ENCODE measurements at places on chromosomes 6 and 20.

GRCh38 chr6:100370265-100370664 is 94.5 kb downstream of the SIM1 start:
- no peak for DNase-seq

- no peak for DNase-seq
Observed at GRCh38 chr6:31710523-31711219, 4.0 kb downstream of the LY6G6F start.

DNA sequence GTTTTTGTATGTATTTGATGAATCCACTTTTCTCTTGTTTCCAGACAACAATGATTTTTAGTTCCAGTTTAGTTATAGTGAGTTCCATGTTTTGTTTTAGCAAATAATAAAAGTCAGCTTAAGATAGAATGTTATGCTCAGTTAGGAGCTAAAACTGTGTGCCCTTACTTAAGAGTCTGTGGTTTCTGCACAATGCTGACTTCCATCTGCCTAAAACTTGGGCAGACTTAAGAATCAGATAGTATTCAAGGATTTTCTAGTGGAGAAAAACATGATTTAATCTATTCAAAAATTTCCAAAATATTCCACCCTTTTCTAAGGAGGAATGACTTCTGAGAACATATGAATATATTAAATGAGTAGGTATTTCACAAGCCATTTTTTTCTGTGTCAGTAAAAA is 32.8 kb downstream of the LAMA4 start:
- no peak for DNase-seq

DNA sequence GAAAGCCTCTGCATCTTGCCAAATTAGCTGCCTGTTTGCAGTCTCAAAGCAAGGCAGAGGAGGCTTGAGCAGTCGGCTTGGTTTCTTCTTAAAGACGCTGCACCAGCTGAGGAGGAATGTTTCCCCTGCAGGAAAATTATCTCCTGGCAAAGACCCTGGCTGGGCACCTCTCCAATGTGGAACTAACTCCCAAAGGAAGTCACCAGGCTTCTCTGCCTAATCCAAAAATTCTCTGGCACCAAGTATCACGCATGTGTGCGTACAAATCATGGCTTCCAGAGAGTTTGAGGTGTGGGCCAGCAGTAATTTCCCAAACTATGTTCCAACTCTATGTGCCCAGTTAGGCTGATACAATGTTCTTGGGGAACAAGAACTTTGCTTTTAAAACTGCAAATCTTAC is 176.2 kb downstream of the KIF16B start:
- peak; percentile 22 for DNase-seq

DNA sequence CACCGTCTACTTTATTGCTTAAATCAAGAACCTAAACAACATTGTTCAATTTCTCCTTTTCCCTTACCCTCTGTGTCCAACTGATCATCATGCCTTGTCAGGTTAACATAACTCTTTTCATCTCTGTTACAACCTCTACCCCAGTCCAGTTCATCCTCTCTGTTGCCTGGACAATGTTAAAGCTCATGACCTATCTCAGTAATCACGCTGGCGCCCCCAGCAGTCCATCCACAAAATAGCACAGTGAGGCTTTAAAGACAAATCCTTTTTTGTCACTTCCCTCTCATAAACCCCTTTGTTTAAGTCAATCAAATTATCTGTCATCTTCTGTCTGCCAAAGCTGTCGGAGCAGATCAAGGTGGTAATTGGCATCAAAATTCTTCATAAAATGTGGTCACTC is 140.1 kb downstream of the QKI start:
- no peak for DNase-seq

- DNase-seq = no peak
Observed at GRCh38 chr20:31838646-31839292, 6.6 kb downstream of the FOXS1 start.

GRCh38 chr20:17969278-17969883 is 563 bp downstream of the MGME1 start:
- no peak for DNase-seq

GRCh38 chr6:167577891-167578361 is 248.8 kb upstream of the AFDN start:
- no peak for DNase-seq

GRCh38 chr6:19660123-19660910 is 176.9 kb upstream of the ID4 start:
- DNase-seq = no peak

DNA sequence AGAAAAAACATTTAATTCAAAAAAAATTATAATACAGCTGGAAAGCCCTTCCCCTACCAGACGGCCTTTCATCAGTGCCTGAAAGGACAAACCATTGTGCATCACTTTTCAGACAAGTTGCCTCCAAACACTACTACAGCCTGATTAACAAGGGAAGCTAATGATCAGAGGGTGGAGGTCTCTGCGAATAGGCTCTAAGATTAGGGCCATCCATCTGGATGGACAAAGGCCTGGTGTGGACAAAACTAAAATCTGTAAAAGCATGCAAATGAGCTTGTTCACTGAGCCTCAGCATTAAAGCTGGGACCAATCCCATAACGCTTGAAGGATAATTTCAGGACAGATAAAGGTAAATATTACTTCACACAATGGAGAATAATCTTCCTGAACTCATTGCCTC is 228.7 kb upstream of the PLN start:
- DNase-seq = no peak

DNA sequence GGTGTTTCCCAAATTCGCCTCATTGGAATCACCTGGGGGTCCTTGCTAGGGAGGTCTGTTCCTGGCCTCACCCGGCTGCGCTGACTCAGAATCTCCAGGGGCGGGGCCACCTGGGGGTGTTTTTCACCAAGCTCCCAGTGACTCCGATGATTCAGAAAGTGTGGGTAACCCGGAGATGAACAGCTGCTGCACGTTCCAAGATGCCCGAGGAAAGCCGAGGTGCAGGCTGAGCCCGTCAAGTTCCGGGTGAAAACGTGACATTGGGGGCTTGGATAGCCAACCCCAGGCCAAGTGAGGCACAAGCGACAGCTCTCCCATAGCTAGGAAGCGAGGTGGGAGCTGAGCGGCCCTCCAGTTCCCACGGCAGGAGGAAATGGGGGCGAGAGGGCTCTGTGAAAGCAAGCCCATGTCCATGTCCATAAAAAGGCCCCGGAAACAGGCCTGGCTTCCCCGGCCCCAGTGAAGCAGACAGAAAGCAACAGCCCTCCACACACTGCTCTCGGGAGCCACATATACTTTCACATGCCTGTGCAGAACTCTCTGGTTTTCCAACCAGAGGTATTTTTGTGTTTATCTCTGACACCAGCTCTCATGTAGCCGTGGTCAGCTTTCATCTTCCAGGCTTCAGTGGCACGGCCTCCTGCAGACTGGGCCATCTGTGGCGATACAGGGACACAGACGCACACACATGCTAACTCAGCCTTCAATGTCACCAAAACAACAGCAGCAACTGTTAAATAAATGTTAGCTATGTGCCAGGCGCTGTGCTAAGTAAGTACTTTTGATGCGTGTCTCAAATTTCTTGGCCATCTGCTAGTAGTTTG is 90.7 kb upstream of the CCDC28A start:
- DNase-seq = no peak

- no peak for DNase-seq
Observed at GRCh38 chr20:7866285-7866684, 74.0 kb downstream of the HAO1 start.

DNA sequence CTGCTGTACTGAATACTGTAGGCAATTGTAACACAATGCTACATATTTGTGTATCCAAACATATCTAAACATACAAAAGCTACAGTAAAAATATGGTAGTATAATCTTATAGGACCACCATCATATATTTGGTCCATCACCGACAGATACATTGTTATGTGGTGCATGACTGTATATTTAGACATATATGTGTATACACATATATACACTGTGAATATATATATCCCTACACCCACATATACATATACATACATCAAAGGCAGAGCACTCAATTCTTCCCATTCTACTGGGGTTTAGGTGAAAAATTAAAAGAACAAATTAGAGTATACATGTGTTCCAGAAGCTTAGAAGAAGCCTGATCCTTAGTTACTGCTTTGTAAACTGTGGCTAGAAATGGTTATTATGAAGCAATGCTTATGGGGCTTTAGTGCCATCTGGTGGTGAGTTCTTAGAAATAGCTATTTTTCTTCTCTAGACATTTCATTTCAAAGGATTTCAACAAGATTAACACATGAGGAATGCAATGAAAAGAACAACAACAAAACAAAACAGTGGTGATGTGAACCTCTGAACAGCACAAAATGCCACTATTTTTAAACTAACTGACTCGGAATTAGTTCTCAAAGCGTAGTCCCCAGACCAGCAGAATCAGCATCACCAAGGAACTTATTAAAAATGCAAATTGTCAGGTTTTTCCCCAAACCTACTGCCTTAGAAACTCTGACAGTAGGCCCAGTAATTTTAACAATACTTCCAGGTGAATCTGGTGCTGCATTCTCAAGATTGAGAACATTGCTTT is 38.0 kb downstream of the PKHD1 start:
- DNase-seq = no peak

GRCh38 chr20:44582311-44583025 is at the start of gene PKIG:
PKIG (plus strand) TSS chr20:44582579; CDS start chr20:44614557, 31,978 bp downstream.
- DNase-seq = no peak

DNA sequence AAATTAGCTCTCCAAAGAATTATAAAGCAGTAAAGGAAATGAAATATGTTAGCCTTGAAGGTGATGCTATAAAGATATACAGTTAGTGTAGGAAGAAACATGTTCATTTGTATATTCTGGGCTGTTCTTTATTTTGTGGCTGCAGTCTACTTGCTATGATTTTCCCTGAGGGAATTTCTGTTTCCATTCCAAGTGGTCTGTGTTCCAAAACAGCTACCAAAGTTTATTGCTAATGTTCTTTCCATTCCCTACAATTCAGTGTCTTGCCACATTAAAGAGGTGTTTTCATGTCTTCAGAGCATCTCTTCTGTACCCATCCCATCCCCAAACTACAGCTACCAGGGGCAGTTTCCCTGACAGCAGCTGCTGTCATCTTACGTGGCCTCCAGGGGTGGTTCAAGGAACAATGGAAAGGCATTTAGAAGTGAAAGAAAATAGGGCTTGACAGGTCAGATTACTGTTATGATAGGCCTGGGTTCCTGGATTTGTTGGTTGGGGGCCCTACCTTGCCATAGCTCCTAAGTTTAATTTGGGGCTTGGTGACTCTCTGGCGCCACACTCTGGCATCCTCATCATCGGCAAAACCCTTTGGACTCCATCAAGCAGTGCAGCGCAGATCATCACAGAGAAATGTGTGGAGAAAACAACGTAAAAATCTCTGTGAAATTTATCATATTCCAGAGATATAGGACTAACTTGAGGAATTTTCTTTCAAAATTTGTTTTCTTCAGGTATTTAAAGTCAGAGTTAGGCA is 33.8 kb upstream of the AIG1 start:
- no peak for DNase-seq

DNA sequence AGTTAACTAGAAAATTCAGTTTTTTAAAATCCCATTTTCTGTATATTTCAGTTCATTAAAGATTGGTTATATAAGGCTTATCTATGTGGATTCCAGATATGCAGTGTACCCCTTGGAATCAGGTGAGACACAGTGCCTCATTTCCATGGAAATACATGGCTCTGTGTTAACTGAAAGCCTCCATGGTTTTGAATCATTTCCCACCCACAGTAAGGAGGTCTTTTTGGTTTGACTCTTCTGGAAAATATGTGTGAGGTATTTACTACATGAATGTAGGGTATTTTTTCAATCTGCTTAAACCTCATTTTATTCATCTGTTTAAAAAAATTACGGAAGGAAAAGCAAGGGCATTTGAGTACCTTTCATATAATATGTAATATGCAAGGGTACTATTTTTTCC is 25.5 kb downstream of the RNF144B start:
- no peak for DNase-seq
